Esophagus mucosa (tissue), 1 donor: ENCODE measurements at places on chromosomes 12 and 14.

DNA sequence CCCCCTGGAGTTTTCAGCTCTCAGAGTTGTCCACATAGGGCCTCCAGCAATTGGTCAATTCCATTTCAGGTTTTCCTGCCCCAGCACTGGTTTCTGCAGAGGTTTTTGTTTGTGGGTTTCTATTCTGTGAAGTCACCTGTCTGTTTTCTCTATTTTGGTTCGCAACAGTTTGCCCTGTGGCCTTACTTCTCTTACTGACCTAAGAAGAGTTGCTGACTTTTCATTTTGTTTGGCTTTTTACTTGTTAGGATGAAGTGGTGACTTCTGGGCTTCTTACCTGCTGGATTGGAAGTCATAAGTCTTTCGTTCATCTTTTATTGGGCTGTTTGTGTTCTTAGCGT is 196.4 kb upstream of the PARP11 start:
- no peak for ATAC-seq

DNA sequence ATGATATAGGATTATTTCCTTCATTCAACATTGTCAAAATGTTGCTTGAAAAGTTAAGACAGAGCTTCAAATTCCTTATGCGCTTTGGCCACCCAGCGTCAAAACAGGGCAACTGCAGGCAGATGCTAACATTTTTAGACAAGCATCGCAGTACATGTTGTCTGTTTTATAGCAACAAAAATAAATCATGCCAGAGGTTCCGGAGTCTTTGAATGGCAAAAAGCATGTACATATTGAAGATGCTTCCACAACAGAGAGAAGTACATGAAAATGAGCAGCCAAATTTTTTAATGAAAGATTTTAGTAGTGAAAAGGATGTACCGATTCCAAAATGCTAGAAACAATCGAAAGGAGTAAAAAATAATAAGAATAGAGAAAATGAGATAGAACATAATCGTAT is 49.8 kb upstream of the USP15 start:
- ATAC-seq, result peak; percentile 47

DNA sequence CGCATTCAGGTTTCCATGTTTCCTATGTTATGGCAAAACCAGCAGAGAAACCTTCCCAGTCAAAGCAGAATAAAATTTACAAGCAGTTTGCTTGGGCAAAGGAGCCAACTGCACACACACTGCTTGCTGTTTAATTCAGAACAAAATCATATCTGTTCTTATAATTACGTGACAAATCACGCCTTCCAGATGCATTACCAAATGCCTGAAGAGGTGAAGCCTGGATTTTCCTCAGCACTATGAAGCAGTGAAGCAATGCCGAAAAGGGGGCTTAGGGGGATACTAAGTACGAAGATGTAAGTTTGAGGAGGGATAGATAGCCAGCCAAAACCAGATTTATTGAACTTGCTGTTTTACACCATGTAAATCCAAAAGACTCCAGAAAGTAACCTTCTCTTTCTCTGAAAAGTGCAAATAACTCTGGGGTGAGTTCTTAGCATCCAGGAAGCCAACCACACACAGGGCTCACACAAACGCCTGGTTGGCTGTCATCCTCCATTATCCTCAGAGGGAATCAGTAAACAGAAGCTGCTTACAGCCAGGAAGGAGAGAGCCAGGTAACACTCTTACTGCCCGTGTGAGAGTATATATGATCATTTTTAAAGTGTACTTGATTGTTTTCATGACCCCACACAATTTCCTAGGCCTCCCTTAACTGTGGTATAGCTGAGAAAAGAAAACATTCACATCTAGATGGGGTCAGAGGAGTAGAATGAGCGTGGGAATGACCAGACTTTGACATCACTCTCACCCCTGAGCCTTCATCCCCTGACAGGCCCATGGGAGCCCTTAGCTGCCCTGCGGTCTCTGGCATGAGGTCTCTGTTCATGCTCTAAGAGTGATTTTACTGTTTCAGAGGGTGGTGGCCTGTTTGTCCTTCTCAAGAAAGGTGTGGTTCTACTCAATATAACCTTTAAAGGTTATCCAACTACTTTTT is 442.5 kb downstream of the EGLN3 start:
- ATAC-seq, result no peak

DNA sequence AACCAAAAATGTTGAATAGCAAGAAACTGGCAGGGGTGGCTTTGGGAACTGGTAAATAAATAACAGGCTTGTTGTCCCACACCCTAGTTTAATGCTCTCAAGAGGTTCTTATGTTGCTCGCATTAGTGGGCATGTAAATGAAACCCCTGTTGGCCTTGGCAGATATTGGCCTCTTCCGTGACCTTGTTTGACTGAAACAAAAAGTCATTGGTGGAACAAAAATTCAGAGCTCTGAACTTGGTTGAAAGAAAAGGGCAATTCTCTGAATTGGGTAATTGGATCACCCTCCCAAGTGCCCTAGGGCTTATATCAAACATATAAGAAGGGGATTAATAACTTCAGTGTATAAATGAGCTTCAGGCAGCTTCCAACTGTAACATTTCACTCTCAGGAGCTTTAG is 426.2 kb downstream of the ZFP36L1 start:
- no peak for ATAC-seq

GRCh38 chr14:61563162-61563511 is 132.2 kb upstream of the HIF1A start:
- no peak for ATAC-seq

GRCh38 chr12:11228296-11228879 is 41.1 kb downstream of the PRB3 start:
- peak; percentile 74 for ATAC-seq

- ATAC-seq, result no peak
Observed at GRCh38 chr12:110338754-110339153, 57.7 kb downstream of the ATP2A2 start.

- no peak for ATAC-seq
Observed at GRCh38 chr12:11967376-11968047, 103.2 kb upstream of the BCL2L14 start.

DNA sequence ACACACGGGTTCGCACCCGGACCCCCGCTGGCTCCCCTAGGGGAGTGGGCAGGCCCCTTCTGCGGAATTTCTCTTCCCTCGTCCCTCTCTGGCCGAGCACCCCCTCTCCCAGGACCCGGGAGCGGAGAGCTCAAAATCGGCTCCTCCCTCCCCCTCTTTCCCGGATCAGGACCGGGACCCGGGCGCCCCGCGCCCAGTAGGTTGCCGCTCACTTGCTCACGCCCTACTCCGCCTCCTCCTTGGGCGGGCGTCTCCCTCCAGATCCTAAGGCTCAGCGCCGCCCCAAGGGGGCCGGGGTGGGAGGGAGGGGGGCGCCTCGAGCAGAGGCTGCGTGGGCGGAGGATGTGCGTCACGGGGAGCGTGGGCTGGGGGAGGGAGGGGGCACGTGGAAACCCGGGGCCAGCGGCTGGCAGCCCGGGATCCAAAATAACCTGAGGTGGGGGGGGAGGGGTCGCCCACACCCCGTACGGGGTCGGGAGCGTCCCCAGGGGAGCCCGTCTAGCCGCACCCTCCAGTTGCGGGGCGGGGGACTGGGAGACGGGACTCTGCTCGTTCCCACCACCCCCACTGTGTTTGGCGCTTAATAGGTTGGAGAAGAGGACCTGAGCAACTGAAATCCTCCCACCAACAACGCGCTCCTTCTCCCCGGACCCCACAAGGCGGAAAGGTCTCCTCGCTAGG is 1.8 kb upstream of the NAB2 start:
- ATAC-seq, result peak; percentile 55

GRCh38 chr12:47022296-47022695 is 57.1 kb upstream of the PCED1B start:
- no peak for ATAC-seq

GRCh38 chr12:122886851-122887818 is 8.8 kb downstream of the VPS37B start:
- peak; percentile 65 for ATAC-seq

DNA sequence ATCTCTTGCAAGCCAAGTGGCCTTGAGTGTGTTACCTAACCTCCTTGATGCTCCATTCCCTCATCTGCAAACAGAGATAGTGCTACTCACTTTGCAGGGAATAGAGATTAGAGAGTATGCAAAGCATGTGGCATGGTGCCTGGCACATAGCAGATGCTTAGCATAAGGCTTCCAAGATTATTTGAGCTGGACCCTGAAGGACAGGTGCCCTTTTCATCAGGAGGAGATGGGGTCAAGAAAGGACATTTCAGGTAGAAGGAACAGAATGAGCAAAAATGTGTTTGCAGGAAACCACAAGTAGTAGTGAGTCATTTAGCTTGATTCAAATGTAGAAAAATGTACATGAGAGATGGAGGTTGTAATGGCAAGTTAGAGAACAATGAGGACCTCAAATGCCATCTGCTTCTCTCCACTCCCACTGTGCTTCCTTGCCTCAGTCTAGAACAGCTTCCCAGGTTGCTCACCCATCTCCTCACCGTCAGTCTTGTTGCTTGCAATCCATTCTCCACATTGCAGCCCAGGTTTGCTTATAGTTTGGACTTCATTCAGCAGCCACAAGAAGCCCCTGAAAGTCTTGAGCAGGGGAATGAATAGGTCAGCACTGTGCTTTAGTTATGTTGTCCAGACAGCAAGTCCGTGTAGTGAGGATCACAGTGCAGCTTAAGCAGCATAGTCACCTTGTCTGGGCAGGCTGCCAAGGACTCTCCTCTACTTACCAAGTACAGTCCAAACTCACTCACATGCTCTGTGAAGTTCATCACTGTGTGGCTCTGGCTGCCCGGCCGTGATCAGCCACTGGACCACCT is 536.3 kb upstream of the CCDC196 start:
- peak; percentile 49 for ATAC-seq

GRCh38 chr14:67393689-67394088 is 18.3 kb downstream of the PLEK2 start:
- ATAC-seq, result no peak

GRCh38 chr12:106885026-106885425 is 70.7 kb upstream of the TMEM263 start:
- ATAC-seq, result no peak

- no peak for ATAC-seq
Observed at GRCh38 chr14:52241087-52241793, 26.3 kb upstream of the PTGDR start.

- no peak for ATAC-seq
Observed at GRCh38 chr12:66365718-66366490, 63.6 kb downstream of the HELB start.

- peak; percentile 14 for ATAC-seq
Observed at GRCh38 chr12:105231396-105231795, 4.6 kb downstream of the APPL2 start.

- no peak for ATAC-seq
Observed at GRCh38 chr14:77478796-77479195, 19.8 kb downstream of the ISM2 start.

DNA sequence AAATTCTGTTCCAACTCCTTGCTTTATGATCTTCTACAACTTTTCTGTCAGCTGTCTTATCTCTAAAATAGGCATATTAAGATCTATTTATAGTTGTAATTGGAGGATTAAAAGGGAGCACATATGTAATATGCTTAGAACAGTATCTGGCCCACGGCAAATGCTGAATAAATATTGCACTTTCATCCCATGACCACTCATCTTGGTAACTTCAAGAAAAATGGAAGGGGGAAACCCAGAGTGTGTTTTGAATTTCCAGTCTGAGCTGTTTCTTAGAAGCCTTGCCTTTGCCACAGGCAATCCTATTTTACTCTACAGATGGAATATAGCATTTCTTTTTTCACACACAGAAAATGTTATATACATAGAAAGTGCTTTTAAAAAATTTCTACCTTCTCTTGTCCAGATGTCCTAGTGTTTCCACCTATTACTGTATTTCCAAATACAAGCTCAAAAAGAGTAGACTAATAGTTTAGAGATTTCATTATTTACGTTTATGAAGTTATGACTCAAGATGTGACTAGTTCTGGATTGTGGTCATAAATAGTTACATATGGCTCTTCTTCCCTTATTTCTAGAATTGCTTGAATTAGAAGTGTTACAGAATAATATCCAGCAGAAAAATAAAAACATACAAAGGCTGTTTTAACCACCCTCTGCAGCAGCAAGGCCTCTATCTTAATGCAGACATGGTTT is 6.2 kb upstream of the STXBP6 start:
- ATAC-seq, result no peak

- ATAC-seq, result no peak
Observed at GRCh38 chr14:102500713-102501112, 8.9 kb downstream of the ANKRD9 start.

- ATAC-seq, result no peak
Observed at GRCh38 chr14:75628816-75629215, 31.9 kb downstream of the ERG28 start.

DNA sequence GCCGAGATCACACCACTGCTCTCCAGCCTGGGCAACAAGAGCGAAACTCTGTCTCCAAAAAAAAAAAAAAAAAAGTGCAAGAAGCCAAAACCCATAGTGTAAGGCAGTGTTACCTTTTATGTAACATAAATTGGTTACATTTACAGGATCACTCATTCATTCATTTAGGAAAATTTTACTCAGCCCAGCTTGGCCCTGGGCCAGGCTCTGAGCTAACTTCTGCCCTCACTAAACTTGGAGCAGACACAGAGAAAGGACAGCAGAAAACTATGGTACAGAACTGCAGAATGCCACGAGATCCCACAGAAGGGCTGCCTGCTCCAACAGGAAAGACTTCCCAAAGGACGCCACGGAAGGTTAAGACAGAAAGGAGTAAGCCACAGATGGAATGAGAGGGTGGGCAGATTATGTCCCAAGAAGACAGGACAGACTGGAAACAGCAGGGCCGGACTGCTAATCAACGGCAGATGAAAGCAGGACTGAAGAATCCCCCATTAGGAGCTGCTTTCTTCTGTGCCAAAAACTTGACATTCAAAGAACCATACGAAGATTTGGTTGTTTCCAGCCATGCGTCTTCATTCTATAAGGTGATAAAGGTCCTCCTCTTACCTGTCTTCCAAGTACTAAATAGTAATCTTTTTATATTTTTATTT is 18.9 kb downstream of the PPP1R13B start:
- ATAC-seq, result no peak

DNA sequence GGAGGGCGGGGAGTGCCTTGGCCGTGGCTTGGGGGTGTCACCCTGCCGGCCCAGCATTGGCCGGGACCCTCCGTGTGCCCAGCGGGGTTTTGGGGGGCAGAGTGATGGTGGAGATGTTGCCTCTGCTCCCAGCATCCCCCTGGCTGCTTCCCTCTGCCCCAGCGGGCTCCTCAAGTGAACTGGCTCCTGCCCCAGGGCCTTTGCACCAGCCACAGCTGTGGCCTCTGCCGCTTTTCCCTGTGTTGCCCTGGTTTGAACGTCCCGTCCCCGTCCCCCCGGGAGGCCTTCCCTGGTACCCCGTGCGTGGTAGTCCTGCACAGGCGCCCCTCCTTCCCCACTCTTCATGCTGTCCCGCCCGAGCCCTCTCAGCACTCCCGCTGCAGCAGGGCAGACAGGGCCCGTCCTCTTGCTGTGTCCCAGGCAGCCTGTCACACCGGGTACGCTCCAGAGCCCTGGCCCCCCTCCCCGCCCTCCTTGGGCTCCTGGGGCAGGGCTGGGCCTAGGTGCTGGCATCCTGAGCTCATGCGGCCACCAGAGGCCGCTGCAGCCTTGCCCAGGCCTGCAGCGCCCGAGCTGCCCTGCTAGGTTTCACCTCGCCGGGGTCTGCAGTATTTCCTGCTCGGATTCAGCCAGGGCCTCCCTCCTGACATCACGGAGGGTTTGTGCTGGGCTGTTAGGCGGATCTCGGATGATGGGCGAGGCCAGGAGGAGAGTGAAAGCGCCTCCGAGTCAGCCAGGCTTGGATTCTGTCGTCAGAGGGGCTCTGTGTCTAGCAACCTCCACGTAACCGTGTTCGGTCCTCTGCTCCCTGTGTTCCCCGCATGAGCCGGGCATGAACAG is 9.5 kb downstream of the NOC4L start:
- peak; percentile 84 for ATAC-seq
